Stimulated activated CD4-positive, alpha-beta T cell treated with anti-CD3 and anti-CD28 coated beads, Interleukin-2, amount 100 ng/mL, for 4 hours (primary cell): ENCODE measurements at places on chromosomes 3 and 15.

GRCh38 chr3:177523067-177523675 is 325.9 kb upstream of the TBL1XR1 start:
- DNase-seq = no peak

DNA sequence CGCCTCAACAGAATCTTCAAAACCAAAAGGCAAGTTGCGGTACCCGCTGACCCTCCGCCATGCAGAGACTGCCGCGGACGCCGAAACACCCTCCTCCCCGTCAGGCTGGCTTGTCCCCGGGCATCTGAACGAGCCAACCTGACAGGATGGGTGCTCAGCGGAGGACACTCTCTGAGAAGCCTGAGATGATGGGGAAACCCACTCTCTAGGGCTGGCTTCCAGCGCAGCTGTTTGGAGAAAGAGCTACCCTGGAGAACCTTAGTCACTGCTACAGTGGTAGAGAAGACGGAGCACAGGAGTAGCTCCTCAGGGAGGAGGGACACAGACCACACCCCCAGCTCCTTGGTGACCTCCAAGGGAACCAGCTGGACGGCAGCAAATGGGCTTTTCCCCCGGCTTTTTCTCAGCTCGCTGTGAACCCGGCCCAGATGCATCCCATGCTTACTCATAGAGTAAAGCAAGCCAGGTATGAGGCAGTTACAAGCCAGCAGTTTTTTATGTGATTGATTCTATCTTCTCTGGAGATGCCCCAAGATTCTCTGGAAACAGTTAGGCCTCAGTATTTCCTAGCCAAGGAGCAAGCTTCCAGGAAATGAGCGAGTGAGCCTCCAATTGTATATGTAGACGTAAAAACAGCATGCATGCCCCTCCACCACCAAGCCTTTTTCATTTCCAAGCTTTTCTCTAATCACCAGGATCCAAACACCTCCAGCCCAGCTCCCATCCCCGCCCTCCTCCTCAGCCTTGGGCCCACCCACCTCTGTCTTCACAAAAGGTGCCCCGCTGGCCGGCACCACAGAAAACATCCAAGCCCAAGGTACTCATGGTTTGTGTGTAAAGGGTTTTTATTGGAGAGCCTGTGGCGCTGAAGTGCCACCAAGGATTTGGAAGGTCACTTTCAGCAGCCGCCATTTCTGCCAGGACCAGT is 38.7 kb downstream of the FAM174B start:
- no peak for DNase-seq

DNA sequence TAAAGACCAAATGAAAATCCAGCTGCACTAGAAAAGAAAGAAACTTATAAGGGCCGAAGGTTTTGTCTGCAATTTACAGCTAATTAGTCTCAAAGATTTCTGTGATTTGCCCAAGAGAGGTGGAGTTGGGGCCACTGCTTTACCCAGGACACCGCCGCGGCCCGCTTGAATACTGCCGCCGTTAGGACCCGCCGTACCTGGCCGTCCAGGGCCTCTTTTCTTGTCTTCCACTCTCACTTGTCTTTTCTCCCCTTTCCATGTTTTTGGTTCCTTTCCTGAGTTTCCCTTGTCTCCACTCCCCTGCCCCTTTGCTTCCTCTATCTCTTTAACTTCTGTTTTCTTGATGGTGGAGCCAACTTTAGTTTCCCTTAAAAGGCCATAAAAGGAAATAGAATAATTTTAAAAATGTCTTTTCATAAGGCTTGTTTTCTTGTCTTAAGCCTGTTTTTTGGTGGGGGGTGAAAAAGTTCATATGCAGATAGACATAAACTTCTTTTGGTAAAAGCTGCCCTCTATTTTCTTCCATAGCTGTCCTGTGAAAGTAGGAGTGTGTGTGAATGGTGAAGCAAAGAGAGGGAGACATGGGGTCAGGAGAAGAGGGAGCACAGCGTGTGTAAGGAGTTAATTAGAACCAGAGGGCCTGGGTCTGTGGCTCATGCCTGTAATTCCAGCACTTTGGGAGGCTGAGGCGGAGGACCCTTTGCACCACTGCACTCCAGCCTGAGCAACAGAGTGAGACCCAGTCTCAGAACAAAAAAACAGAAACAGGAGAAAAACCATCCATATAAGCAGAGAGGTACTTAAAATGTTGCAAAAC is 16.0 kb upstream of the CCNL1 start:
- DNase-seq = no peak

- DNase-seq = no peak
Observed at GRCh38 chr15:51825698-51826097, 3.8 kb upstream of the TMOD3 start.

DNA sequence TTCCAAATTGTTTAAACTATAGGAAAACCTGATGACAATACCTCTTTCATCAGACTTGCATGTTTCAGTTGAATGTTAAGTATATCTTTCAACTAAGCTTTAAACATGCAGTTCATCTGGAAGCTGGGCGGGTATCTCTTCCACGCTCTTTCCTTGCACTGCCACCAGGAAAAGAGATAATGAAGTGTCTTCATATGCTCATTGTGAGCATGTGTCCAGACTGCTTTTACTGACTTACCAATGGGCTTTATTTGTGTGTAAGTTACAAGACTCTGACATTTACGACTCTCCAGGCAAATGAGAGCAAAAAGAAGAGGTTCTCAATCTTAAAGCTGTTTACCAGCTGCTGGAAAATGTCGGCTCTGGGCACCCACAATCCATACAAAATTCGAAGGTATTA is 52.8 kb downstream of the TMEM212 start:
- DNase-seq = no peak

- DNase-seq = no peak
Observed at GRCh38 chr3:64214381-64215018, 10.8 kb downstream of the PRICKLE2 start.

GRCh38 chr3:152256851-152257562 is 11.7 kb upstream of the MBNL1 start:
- DNase-seq = no peak

DNA sequence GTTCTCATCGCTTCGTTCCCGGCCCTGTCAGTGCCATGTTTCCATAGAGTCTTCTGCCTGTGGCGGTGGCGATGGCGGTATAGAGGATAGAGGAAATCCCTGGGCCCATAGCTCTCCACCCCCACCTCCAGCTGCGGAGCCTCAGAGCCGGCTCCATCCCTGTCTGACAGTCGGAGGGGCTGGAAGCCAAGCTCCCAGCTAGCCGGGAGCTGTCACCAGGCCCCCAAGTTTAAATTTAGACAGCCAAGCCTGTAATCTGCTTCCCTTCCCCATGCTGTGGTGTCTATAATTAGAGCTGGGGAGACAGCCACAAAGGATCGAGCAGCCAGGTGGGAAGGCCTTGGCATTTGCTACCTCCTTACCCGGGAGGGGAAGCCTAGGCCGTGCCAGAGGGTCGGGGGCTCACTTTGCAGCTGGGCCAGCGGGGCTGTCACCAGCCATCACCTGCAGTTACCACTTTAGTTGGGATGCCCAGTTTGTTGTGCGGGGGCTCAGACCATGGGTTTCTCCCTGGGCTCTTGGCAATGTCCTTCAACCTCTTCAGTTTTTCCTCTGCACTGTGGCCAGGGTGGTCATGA is 56.3 kb upstream of the SEC13 start:
- DNase-seq = no peak

GRCh38 chr3:72738752-72739530 is 109.3 kb downstream of the SHQ1 start:
- peak; percentile 49 for DNase-seq

GRCh38 chr3:46659285-46659684 is 34.2 kb downstream of the ALS2CL start:
- DNase-seq = no peak

DNA sequence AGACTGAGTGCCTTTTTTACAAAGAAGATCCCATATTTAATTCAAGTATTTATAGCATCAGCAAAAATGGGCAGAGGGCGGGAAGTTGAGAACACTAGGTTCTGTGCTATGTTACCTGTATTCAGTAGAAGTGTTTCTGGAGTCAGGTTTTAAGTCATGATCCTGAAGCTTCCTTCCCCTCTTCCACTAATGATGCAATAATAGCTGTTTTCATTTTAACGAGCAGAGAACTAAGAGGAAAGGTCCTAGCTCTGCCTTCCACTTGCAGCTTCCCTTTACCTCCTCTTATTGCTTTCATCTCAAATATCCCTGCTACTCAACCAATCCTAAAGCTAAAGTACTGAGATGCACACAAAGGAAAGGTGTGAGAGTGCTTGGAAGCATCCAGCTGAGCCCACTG is 16.9 kb upstream of the TMOD3 start:
- no peak for DNase-seq

DNA sequence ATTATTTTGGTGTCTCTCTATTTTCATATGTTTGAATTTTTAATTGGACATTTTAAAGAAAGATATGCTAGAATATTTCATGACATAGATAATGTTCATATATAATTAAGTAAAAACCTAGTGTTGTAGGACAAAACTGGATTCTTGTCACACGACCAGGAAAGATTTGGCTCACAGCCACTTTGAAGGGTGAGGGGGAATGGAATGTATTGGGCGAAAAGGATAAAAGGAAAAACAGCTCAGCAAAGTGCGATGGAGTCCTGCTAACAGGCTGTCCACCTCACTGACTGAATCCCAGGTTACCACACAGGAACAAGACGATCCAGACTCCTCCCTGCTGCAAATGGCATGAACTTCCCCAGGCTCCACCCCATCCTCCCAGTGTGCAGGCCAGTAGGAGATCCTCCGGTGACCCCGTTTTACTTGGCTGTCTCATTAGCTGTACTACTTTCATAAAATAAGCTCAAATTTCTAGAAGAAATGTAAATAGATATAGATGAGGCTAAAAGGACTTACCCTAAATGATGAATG is 186.2 kb downstream of the CD47 start:
- no peak for DNase-seq

DNA sequence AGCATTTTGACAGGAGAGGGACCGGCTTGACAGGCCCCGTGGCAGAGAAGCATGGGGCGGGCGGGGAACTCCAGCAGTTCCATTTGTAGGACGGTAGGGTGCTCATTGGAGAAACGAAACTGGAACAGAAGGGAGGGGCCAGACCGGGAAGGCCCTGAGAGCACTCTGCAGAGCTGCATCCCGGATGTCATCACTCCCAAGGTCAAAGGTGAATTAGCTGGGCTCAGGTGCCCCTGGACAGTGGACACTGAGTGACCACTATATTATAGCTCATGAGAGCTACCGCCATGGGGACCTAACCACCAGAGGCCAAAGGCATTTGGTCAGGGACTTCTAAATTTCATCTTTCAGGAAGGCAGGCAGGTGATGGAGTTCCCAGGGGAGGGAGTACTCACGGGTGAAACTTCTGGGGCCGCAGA is 7.3 kb downstream of the CSRNP1 start:
- no peak for DNase-seq

- DNase-seq = no peak
Observed at GRCh38 chr3:187753516-187753915, 8.2 kb upstream of the BCL6 start.

DNA sequence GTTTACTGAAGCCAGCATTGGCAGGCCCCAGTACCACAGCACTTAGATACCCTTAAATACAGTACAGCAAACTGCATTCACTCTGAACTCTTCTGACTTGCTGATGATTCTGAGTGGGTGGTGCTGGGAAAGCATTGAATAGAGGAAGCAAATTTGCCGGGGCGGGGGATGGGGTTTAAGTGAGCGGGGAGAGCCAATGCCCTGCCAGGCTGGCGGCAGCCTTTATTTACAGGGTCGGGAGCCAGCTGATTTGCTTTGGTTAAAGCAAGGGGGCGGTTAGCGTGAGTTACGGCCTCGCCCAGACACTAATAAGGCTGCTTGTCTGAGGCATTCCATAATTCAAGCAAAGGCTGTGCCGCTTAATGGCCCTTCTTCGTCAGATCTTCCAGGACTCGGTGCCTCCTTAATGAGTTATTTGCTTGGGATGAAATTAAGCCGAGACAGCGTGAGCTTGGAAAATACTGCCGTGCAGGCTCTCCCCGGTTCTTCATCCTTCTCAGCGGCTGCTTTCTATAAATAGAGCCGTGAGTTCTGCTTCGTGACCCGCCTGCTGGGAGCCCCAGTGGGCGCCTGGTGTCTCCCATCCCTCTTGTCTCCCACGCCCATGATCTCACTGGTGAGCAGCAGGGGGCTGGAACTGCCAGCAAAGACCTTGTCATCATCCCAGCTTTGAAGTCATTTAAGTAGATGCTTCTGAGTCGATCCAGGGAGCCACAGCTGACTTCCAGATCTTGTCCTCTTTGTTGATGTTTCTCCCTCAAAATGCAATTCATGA is 25.8 kb downstream of the SPSB4 start:
- DNase-seq = no peak

DNA sequence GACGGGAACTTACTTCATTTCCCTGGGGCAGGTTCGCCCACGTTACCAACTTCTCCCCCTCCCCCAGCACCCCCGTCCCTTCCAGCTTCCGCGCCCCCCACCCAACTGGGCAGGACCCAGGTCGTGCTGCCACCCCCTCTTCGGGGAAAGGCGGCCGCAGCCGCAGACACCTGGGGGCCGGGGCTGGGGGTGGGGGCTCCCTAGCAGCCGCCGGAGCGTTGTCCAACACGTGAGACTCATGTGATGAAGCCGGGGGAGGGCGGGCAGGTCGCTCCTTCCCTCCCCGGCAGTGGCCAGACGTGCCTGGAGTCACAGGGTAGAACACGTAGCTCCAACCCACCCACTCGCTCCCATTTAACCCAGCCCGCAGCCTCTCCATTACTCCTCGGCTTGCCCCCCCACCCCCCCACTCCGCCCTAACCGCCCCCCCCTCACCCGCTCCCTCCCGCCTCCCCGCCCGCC is 240 bp upstream of the BHLHE40 start:
- DNase-seq = peak; percentile 86

GRCh38 chr3:143307613-143308183 is 188.1 kb downstream of the CHST2 start:
- no peak for DNase-seq

DNA sequence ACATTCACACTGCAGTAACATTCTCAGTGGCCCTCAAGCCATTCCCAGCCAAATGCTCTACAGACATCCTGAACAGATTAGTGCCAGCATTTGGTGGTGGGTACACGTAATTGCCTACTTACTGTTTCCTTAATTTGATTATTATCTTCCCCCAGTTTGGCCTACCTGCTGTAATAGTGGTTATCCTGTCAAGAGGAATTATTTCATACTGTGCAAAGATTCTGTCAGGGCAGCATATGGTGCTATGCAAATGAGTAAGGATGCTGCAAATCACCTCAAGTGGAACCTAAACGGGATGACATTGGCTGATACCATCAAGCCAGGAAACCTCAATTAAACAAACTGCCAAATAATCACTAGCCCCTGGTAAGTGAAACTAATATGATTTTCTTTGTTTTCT is 88.7 kb downstream of the SEMA6D start:
- no peak for DNase-seq

- DNase-seq = no peak
Observed at GRCh38 chr3:19711160-19711782, 222.7 kb downstream of the EFHB start.

- no peak for DNase-seq
Observed at GRCh38 chr3:79038057-79038456, 729.7 kb downstream of the ROBO1 start.
